ENCODE measurements at places on chromosomes 7 and 10.

- DNase-seq = no peak
Observed at GRCh38 chr7:40850017-40850416, 715.2 kb downstream of the SUGCT start.

DNA sequence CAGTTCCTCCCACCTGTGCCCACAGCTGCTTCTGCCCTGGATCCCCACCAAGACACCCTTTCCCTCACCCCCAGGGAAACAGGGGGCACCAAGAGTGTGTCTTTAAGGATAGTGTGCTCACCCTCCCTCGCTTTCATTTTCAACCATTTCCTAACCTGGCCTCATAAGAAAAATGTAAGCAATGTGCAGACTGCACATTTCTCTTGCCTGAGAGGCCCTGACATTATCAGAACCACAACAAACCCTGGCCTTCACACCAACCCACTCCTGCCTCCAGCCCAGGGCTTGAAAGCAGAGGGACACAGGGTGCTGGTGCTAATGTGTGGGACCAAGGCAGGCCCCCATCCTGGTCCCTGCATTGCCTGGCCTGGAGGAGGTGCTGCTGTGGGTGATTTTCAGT lies 11.0 kb upstream of the IMPDH1 start:
- DNase-seq = no peak

GRCh38 chr7:4733936-4734528 lies 41.4 kb upstream of the AP5Z1 start:
- no peak for DNase-seq

DNA sequence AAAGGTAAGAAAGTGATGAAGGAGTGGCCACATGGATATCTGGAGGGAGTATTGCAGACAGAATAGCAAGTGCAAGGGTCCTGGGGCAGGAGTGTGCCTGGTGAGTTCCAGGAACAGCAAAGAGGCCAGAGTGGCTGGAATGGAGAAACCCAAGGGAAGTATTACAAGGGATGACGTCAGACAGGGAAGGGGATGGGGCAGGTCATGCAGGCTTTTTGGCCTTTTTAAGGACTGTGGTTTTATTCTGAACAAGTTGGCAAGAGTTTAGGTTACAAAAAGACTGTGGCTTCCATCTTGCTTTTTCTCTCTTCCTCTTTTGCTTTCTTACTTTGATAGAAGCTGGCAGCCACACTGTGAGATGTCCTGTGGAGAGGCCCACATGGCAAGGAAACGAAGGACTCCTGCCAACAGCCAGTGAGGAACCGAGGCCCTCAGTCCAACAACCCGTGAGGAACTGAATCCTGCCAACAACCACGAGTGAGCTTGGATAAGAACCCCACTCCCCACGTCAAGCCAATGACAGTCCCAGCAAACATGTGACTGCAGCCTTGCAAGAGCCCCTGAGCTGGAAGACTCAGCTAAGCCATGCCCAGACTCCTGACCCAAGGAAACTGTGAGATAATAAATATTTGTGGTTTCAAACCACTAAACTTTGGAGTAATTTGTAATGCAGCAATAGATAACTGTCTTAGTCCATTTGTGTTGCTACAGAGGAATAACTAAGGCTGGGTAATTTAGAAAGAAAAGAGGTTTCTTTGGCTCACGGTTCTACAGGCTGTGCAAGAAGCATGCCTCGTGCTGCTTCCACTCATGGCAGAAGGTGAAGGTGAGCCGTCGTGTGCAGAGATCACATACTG lies 19.8 kb upstream of the KDM7A start:
- DNase-seq = no peak

DNA sequence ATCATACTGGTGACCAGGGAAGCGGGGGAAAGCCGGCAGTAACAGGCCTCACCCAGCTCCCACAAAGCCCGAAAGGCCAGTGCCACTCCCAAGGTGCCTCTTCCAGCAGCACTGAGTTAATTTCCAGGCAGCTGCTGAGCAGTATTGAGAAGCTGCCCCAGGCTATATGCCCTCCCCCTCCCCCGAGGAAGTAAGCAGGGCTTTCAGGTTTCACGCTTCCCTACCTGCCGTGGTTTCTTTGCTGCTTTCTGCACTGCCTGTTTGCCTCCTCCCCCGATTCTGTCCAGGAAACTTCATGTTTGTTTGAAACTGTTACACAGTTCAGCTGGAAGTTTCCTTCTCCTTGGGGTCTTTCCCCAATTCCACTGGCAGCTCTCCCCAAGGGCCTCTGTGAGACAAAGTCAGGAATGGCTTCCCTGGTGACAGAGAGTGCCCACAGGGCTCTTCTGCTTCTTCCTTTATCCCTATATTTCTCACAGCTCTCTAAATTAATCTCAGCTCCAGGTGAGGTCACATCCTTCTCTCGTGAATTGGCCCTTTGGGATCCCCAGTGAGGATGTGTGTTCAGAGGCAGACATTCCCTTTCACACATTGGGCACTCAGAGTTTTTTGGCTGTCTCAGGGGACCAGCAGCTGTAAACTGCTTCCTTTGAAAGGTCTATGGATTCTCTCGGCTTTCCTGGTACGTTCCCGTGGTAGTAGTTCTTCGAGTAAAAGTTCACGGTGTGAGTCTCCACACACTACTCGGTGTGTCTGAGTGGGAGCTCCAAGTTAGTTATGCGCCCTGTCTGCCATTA lies 19.4 kb downstream of the C1GALT1 start:
- DNase-seq = no peak

DNA sequence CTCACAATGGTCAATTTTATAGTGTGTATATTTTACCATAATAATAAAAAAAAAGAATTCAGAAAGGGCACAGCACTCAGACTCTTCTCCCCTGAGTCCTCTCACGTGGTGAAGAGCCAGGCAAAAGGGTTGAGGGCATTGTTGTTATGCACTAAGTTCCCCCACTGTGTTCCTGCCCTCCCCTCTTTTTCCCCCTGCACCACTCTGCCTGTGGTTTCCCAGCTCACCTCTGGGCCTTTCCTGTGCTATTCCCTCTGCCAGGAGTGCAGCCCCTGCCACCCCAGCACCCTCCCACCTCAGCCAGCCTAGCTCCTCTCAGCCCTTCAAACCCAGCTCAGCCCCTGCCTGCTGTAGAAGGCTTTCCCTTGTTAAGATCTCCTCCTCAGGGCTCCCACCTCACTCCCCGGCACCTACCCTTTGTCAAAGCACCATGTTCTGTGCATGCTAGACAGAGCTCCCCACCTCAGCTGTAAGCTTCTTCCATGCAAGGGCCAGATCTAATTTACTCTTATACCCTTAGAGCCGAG lies 108.5 kb downstream of the KCNMA1 start:
- no peak for DNase-seq

DNA sequence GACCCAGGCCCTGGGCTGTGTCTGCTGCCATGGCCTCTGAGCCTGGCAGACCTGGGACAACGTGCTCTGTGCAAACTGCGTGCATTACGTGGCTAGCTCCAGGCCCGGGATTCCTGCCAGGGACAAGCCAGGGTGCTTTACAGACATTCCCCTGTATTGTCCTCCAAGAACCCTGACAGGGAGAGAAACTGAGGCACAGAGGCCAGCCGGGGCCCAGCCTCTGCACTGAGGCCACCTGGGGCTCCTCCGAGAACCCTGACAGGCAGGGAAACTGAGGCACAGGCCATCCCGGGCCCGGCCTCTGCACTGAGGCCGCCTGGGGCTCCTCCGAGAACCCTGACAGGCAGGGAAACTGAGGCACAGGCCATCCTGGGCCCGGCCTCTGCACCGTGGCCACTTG lies 64.9 kb downstream of the CFAP46 start:
- DNase-seq = no peak

DNA sequence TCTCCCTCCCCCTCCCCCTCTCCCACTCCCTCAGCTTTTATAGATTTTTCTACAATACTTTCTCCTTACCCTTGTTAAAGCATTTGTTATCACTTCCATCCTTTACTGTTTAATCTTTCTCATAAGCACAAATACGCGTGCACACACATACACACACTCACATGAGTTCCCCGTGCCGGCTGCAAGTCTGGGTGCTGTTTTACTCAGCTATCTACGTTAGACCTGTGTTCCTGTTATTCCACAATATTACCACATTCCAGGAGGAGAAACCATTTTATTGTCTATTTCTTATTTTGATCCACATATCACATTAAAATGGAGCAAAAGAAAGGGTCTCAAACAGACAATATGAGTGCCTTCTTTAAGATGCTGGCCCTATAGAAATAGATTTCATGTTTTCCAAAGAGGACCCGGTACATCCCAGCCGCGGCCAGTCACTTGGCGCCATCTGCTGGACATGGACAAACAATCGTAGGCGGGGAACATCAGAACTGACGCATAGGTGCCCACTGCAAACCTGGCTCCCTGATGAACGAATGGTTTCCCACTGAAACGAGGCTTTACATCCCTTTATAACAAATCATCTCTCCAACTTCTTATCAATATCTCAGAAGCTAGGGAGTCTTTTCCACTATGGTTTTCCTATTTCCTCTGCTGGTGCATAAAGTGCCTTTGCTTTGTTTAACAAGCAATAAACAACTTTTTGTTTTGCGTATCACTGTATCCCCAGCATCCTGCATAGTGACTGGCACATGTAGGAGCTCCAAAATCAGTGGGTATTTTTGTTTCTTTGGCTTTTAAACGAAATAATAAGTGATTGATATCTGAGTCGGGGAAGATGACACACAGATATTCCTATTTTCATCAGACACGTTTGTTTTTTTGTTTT lies 25.2 kb upstream of the OPTN start:
- DNase-seq = peak; percentile 63

GRCh38 chr7:19519443-19520021 lies 189.3 kb downstream of the POLR1F start:
- DNase-seq = no peak

- no peak for DNase-seq
Observed at GRCh38 chr7:142838461-142839213, 16.2 kb upstream of the EPHB6 start.

DNA sequence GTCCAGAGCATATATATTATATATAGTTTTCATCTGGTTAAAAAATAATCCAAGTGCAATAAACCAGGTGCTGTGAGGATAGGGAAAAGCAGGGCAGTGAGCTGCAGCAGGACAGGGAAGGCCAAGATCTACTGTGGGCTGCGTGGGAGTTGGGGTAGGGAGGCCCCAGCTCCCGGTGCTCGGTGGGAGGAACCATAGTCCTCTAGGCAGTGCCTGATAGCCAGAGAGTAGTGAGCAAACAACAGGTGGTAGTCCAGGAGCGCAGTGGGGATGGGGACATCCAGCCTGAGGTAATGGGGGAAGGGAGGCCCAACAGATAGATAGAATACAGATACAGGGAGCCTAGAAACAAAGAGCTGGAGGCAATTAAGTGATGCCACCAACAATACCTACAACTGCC lies 4.1 kb upstream of the BMPR1A start:
- no peak for DNase-seq

DNA sequence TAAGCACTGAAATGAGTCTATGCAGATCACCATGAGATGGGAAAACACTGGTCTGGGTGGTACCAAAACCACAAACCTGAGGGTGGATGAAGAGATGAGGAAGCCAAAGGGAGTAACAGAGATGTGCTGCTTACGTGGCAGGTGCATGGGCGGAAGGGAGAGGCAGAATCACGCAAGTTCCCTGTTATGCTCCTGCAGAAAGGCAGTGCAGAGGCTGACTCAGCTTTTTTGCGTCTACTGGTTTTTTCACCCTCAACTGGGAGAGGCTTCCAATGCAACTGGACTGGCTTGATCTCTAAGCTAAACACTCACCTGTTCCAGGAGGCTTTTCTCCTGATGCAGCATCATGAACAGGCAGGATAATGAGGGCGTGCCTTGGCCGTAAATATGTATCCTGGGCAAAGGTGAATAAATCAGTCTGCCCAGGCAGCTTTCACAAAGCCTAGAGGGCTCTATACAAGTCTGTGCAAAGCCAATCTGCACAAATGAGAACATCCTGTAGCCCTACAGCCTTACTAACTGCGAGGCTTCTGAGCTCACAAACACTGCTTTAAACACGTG lies 95.4 kb upstream of the AFAP1L2 start:
- DNase-seq = no peak

GRCh38 chr10:34524369-34525091 lies 290.6 kb downstream of the PARD3 start:
- DNase-seq = no peak

DNA sequence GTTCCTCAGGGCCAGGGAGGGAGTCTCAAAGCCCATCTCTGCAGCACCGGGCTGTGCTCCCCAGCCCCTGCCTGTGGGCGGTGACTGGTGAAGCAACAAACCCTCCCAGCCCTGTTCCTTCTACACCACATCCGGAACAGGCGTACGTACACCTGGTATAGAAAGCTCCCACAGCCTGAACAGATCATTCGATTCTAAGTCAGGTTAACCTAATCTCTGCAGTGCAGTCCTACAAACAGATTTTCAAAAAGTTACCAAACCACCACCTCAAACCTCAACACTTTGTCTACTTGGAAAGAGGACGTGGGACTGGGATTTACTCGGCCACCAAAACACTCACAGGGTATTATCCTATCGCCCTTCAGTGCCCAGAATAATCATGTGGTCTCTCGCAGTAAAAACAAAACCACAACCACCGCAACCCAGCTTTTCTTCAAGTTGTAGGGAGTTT lies 238.4 kb downstream of the DIP2C start:
- DNase-seq = no peak
